ENCODE measurements at places on chromosomes 1 and 21.

DNA sequence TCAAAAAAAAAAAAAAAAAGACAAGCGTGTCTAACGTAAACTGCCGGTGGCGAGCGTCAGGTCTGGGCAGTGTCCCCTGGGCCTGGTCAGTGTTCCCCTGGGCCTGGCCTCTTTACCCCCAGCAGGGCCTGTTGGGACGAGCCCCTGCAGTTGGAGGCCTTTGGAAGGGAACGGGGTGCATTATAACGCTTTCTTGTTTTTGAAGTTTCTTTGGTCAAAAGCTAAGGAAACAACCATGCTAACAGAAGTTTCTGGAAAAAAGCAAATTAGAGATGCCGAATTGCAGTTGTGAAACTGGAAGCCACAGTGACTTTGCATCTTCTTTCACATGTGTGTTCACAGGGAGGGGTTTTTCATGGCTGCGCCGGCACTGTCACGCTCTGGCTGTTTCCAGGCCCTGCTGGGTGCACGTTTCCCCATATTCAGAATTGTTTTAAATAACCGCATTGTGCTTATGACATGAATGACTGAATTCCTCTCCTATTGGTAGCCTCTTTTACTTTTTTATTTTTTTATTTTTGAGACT, 16.0 kb downstream of the RRP1 start:
- DNase-seq: no peak

DNA sequence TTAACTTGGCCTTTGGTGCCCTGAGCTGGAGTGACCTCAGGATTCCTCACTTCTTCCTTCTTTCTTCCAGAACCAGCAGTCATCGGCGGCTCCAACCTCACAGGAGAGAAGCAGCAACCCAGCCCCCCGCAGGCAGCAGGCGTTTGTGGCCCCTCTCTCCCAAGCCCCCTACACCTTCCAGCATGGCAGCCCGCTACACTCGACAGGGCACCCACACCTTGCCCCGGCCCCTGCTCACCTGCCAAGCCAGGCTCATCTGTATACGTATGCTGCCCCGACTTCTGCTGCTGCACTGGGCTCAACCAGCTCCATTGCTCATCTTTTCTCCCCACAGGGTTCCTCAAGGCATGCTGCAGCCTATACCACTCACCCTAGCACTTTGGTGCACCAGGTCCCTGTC, 6.3 kb upstream of the OLFML3 start:
- DNase-seq: no peak

- DNase-seq: no peak
These were observed 6.7 kb downstream of the TAF1A start for GRCh38 chr1:222583079-222583478.

GRCh38 chr1:219563568-219563967, 49.3 kb downstream of the ZC3H11B start:
- DNase-seq: no peak

GRCh38 chr21:34552360-34553098, 40.5 kb upstream of the KCNE1 start:
- no peak for DNase-seq

- DNase-seq: peak; percentile 46
These were observed 54.1 kb upstream of the SAMD11 start for GRCh38 chr1:869499-870244.

DNA sequence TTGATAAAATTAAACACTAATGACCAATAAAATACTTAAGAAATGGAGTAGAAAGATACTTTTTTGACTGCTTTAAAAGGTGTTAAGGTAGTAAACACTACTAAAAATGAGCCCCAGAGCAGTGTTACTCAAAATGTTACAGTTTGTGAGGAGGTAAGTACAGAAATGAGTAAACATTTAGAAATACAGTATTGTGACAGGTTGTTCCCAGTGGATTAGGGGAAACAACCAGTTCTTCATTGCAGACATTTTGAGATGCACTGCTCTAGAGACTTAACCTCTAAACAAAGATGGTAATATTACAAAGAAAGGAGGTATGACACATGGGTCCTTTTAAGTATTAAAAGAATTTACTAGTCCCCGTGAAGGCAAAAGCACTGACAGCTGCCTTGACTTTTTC, 12.7 kb downstream of the DHX9 start:
- DNase-seq: no peak

GRCh38 chr1:45543581-45544417, 6.8 kb upstream of the AKR1A1 start:
- peak; percentile 24 for DNase-seq

DNA sequence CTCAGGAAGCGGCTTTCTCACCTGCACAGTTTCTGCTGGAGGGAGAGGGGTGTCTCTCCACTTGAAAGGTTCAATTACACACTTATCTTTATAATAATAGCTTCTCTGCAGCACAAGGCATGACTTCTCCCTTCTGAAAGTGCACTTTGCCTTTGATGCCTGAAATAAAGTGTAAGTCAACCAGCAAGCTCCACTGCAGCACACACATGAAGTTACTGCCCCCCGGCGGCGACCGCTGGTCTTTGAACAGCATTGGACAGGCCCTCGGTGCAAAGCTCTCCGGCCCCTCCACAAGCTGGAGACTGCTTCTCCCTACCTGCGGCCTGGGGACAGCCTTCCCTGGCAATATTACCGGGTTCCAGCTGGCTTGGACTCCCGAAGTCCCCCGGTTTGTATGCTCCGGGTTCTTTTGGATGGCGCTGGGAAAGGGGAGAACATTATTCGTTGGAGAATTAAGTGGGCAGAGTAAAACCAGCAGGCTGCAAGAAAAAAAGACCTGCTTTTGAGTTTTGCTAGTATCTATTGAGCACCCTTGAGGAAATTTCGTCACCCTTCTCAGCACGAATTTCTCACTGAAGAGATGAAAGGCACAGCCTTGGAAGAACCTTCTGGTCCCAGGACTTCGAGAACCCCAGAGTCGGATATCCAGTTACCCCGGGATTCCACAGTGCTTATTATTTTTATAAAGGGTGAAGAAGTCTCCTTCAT, 11.8 kb downstream of the RCAN1 start:
- peak; percentile 83 for DNase-seq

DNA sequence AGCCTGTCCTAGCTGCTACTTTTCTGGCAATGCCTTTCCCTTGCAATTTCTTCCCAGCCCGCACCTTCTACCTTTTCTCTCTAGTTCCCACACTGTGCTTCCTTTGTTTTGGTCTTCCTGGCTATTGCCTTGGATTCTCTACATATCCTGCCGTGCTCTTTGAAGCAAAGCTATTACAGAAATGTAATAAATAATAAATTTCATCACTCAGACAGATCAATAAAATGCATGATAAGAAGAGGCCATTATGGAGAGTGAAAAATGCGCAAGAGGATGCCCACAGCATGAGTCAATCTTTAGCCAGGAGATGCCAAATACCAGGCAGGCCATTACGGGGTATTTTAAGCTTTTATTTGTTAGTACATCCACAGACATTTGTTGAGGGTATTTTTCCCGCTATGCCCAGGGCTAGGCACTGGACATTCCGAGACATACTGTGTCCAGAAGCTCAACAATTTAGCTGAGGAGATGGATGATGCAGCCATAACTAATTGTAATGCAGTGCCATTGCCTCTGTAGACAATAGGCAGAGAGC, 163.6 kb downstream of the ST6GALNAC3 start:
- no peak for DNase-seq

- DNase-seq: no peak
These were observed 3.4 kb downstream of the DDX59 start for GRCh38 chr1:200666309-200666708.

DNA sequence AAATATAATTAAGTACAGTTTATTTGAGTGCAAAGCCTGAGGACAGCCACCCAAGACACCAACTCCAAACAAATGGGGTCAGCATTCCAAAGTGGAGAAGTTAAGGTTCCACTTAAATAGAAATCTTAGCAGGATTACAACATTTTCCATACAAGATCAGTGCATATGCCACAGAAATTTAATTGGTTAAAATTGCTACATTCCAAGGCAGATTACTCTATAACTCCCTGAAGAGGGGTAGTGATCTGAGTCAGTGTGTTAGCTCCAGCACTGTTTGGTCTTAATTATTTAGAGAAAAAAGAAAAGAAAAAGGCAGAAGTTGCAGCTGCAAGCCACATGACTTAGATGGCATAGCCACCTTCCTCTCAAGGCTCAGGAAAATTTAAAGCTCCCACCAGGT, 297.5 kb downstream of the HHIPL2 start:
- DNase-seq: no peak

GRCh38 chr1:41573194-41573593, 88.7 kb upstream of the EDN2 start:
- DNase-seq: no peak

GRCh38 chr1:10575616-10576015, 100.9 kb downstream of the PEX14 start:
- no peak for DNase-seq

GRCh38 chr1:59672851-59673572, 141.7 kb upstream of the HOOK1 start:
- DNase-seq: no peak

DNA sequence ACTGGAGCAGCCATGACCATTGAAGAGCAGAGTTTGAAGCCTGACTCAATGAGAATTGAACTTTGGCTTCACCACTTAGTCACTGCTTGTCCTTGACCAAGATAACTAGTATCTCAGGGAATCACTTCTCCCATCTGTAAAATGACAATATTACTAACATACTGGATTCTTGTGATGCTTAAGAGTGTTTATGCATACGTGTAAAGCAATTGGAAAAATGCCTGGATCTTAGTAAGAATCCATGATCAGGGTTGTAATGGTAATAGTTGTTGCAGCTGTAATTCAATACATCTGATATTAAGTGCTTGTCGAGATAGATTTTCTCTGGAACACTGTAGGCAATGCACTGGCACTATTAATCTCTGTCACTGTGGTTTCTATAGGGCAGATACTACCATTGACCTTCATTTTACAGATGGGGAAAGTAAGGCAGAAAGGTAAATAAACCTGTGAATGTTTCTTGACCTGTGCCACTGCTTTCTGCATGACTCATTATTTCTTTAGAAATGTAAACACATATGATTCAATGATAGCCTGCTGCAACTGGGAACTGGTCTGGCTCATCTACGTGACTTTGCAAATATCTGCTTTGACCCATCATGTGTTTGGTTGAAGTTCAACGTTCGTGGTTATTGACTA, 662.5 kb downstream of the PLA2G4A start:
- DNase-seq: no peak

- no peak for DNase-seq
These were observed 13.8 kb downstream of the RGS5 start for GRCh38 chr1:163188947-163189346.

DNA sequence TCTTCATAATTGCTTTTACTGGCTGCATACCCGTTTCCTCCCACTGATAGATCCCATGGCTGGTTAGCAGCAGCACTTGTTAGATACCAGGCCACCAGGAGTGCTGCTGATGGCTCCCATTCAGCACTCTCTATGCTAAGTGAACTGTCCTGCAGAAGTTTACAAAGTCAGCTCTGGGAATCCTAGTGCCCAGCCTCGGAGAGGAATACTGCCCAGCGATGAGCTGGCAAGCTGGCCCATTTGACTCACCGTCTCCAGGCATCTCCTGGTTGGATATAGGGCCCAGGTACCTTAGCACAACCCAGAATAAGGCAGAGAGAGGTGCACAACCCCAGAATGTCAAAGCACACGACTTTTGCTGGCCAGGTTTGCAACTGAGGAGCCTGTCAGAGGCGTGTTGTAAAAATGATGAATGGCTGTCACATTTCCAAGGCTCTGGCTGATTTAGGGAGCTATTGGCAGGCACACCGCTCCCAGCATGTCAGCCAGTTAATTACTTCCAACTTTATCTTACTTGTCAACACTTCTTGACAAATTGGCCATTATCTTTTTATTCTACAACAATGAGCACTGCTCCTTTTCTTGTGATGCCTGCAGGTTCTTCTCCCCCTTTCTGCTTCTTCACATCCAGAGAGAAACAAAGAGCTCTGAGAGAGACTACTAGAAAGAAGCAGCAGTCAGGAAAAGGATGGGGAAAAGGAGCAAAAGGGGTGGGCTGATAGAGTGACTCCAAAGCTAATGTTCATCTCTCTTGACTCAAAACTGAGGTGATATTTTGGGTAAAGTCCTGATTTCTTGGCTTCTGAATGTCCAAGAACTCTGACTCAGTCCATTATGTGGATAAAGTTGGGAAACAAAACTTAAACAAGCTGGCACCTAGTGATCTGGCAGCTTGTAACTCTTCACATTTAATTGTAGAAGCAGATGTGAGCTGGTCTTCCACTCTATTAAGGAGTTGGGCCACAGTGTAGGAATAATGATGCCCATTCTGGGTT, 10.8 kb upstream of the ANGPTL7 start:
- DNase-seq: no peak

DNA sequence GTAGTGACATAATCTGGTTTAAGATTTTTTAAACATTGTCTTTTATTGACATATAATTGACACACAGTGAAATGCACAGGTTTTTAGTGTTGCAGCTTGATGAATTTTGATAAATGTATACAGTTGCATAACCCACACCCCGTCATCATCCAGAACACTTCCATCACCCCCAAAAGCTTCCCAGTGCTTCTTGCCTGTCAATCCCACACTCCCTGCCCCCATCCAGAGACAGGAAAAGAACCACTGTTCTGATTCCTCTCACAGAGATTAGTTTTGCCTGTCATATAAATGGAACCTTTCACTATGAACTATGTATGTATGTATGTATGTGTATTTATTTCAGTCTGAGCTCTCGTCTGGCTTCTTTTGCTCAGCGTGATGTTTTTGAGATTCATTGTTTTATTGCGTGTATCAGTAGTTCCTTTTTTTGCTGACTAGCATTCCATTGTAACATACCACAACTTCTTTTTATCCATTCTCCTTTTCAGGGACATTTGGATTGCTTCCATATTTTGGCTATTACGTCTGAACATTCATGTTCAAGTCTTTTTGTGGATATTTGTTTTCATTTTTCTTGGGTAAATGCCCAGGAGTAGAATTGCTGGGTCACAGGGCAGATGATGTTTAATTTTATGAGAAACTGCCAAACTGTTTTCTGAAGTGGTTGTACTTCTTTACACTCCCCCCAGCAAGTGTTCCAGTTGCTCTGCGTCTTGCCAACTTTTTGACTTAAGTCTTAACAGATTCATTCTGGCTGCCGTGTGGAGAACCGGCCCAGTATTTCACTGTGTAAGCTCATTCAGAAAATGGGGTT, 8.7 kb downstream of the UBIAD1 start:
- DNase-seq: no peak

GRCh38 chr1:213984387-213985208, 3.2 kb upstream of the PROX1 start:
- DNase-seq: no peak

DNA sequence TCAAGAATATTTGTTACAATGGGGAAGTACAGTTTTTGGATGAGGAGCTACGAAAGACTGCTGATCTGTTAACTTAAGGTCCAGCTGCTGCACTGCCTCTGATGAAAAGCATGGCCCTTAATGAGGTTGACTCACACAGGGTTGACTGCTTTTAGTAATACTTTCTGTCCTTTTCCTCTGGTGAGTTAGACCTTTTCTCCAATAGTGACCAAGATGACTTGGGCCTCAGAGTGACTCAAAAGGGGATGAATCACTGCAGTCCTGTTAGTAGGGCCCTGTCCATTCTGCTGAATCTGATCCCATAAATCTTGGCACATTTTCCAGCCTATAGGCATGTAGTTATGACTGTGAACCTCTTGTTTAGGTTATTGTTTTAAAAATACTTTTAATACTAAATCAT, 2.7 kb downstream of the DISP1 start:
- DNase-seq: no peak

Measured in midbrain (tissue), 1 donor.